ENCODE measurements at places on chromosomes 4 and X.
A peak's percentile ranks its signal among the peaks of the same experiment; 100 is the strongest.

GRCh38 chr4:105900541-105900940 lies 5.3 kb downstream of the NPNT start:
- DNase-seq = no peak

- DNase-seq = no peak
Measured at GRCh38 chrX:19953145-19953544, 37.7 kb downstream of the BCLAF3 start.

DNA sequence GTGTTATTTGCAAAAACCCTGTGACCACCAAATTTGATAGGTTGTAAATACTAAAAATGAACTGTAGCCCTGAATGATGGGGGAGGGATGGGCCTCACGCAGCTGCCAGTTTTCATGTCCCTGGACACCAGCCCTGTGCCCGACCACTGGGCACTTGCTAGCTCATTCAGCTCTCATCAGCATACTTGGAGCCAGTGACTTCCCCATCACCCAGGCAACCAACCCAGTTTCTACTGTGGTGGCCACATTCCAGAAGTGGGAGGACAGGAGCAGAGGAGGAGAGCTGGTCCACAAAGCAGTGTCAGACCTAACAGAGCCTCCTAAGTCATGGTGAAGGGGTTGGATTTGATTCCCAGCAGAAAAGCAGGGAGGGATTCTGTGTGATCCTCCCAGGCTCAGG lies 128.2 kb downstream of the CPEB2 start:
- DNase-seq = no peak

DNA sequence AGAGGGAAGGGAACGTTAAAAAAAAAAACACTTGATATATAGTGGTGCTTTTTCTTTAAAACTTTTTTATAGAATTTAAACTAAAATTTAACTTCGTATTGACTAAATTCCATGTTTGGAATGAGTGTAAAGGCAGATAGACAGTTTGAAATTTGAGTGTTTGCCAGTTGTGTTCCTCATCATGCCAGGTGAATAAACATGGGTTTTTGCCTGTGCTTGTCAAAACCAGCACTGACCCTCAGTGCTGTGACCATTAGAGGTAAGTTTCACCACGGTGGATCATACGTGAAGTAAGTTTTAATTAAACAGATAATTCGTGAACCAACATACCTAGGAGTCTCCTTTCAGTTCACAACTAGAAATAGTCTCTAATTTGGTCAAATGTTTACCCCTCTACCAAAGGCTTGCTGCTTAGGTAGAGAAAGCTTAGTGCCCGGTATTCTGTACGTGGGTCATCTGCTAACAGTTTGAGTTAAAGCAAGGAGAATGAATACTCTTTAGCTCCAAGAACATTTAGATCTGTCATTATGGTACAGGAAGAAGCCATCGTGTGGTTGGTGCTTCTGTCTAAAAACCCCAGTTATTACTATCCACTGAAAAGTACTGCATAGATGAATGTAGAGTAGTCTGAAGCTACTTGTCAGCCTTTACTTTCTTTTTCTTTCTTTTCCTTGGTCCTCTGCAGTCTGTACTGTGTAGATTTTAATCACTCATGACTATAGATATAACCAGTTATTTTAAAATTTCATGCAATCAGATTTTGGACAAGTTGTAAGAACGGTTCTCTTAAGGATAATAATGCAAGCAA lies 32.7 kb downstream of the KIAA0232 start:
- DNase-seq = no peak

DNA sequence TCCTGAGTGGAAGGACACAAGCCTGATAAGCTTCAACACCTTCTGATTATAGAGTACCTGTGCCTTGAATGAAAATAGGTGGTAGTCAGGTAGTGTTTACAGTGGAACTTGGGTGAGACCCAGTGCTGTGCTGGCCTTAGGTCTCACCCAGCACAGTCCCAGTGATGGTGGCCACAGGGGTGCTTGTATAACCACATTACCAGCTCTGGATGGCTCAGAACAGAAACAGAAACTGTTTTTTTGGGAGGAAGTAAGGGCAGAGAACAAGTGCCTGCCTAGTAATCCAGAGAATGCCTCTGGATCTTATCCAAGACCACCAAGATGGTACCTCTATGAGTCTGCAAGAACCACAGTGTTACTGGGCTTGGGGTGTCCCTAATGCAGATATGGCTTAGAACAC lies 171.5 kb upstream of the DIPK2B start:
- no peak for DNase-seq

- DNase-seq = no peak
Measured at GRCh38 chr4:15027921-15028435, 25.7 kb downstream of the CPEB2 start.

DNA sequence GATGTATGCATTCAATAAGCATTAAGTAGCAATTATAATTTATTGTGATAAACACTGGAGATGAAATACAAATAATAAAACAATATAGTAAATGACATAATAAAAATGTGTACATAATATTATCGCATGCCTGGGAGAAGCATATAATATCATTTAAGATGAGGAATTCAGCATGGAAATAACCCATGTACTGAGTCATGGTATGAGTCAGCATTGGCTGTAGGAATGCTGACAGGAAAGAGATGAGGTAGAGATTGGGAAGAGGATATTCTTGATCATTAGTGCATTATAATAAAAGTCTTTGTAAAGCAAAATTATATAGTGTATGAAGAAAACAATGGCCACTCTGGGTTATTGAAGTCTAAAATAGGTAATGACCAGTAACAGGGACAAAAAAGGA lies 82.8 kb downstream of the MAGEB10 start:
- no peak for DNase-seq

DNA sequence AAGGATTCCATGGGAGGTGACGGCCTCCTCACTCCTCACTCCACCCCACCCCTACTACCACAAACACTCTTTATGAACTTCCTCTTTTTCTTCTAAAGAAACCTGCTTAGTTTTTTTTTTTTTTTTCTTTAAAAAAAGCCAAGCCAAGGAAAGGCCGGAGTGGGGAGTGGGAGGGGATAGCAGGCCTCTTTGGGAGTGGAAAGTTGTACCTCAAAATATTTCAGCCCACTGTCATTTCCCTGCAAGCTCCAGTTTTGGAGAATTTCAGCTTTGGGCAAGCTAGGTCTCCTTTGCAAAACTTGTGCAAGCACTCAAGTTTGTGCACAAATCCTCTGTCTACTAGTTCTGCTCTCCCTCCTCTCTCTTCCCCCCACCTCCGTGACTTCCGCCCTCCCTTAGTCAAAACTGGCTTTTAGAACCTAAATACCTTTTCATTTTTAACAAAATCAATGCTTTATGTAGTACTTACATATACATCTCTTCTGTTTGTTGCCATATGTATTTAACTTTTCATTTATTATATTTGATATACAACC lies 512 bp upstream of the ANTXR2 start:
- no peak for DNase-seq

GRCh38 chr4:164512124-164512523 lies 241.8 kb upstream of the SMIM31 start:
- DNase-seq = no peak

DNA sequence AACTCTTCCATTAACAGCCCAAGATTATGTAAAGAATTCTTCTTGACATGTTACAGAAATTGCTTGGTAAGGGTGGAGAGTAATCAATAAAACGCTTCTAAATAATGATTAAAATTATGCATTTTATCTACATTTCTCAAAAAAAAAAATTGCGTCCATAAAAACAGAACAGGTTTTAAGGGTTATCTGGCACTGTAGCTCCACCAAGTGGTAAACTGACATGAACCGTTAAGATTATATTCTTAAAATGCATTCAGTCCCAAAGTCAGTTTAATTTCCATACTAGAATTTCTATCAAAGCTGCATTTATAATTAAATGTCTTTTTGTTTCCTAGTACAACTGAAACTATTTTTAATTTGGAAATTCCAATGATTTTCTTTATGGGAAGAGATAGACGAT lies 214.0 kb upstream of the UGT8 start:
- no peak for DNase-seq

DNA sequence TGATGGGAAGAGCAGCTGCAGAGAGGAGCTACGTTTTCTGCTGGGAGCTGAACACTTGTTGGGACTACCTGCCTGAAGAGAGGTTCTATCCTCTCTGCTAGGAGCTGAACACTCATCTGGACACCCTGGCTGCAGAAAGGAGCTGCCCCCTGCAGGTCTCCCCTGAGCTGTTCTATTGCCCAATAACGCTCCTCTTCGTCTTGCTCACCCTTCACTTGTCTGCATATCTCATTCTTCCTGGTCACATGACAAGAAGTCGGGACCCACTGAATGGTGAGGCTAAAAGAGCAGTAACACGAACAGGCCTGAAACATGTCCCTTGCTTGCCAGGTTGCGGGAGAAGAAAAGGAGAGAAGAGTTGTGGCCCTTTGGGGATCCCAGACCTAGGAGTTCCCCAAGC lies 27.8 kb downstream of the NAA11 start:
- no peak for DNase-seq

DNA sequence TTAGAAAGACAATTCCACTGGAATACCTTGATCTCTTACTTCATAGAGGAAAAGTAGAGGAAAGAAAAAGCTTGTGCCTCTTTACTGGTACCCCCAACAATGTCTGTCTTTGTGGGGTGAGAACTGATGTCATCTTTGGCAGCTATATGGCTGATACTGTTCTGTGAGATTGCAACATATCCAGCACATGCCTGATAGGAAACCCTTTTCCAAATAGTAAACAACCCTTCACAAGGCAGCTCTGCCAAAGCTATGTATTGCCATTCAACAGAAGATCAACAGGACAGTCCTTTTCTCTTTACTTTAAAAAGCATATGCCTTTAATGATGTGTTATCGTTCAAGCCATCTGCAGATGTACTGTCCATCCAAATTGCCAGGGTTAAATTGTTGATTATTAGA lies 105.9 kb downstream of the IL1RAPL1 start:
- no peak for DNase-seq

GRCh38 chr4:33302321-33302720 lies 2582.2 kb downstream of the PCDH7 start:
- DNase-seq = no peak

DNA sequence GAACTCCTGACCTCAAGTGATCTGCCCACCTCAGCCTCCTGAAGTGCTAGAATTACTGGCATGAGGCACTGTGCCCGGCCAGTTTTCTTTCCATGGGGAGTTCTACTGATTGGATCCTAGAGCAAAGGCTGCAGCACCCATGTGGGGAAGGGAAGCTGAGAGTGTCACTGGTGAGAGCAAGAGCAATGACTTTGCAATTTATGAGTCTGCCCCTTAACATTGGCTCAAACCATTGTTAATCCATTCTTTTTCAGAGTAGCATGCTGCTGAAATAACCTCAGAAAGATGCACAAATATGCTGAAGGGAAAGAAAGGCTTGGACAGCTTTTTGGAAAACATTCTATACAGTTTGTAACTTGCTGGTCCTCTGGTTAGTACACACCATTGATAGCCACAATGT lies 116.4 kb upstream of the PPARGC1A start:
- DNase-seq = no peak

DNA sequence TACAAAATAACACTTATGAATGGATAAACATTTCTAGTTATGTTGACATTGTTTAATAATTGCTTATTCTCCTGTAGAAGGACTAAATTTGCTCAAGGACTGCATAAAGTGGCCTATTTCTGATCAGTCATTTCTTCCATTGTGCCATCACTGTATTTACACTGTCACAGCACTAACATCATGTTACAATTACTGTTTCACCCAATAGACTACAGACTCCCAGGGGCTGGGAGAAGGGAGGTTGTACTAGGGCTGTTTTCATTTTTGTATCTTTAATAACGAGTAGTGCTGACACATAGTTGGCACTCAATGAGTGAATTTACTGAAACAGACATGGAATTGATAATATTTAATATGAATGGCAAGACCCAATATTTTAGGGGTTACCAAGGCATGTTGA lies 139.5 kb downstream of the SLC10A7 start:
- no peak for DNase-seq

DNA sequence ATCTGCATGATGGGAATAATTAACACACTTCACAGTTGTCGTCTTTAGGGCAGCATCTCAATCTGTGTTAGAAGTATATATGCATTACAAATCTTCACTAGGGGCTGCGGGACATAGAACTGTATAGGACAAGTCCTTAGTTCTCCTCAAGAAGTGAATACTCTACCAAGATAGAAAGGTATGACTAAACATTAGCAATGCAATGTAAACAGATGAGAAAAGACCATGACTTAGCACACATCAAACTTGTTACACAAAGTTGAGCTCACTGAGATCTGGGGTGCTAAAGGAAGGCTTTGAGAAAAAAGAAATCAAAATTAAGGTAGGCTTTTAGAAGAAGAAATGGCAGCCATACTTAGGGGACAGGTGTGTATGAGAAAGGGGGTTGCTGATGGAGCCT lies 182.1 kb upstream of the MAP3K15 start:
- DNase-seq = no peak

DNA sequence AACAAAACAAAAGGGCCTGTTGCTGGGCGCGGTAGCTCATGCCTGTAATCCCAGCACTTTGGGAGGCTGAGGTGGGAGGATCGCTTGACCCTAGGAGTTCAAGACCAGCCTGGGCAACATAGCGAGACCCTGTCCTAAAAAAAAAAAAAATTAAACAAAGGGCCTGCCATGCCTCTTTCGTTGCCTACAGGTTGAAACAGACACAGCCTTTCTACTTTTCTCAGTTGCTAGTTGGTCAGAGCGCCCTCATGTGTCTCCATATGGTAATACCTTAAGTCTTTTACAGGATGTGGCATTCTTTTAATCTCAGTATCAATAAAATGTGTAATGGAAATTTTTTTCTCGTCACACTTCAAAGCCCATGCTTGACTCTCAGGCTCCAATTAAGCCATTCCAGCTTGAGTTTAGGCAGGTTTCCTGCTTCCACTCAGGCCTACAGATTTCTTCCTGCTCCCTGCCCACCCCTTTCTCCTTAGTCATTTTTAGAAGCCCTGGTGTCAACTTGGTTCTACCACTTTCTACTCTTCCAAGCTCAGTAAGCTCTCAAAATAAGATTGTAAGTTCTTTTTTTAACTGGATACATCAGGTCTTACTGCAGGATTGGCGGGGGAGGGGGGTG lies 4.6 kb upstream of the SOWAHD start:
- DNase-seq = peak; percentile 39

- DNase-seq = no peak
Measured at GRCh38 chrX:49233176-49233575, at the start of gene CACNA1F. Gene CACNA1F, minus strand, starts transcription at chrX:49233340. Its CDS starts 31 bp downstream, at chrX:49233309.

DNA sequence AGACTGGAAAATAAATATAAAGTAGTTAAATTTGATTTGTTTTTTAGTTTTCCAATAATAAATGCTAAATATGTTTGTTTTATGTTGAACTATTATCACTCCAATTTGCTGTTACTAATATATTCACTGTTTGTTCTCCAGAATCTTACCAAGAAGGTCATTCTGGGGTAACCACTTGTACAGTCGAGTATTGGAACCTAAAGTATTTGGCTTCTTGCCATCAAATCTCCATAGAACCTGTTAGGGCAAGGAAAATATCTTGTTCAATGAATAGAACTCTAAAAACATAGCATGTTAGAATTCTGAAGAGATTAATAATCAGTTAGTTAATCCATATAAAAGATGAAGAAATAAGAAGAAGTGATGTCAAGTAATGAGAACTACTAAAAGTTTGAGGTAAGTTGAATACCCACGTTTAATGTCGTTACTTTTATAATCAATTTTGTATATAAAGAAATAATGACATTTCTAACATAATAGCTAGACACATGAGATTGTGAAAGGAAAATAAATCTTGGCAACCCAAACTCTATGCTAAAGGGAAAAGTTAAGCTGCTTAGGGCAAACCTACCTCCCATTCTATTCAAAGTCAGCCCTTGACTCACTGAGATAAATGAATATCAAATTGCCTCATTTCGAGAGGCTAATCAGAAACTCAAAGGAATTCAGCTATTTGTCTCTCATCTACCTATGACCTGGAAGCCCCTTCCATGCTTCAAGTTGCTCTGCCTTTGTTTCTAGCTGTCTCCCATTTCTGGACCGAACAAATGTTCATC lies 15.3 kb downstream of the UGT2B15 start:
- no peak for DNase-seq
